Vagina (tissue), 2 donors: ENCODE measurements at places on chromosomes 12 and 14. TPM values are rescaled to one million over a fixed set of nuclear protein-coding genes. Genes with fewer than 3 reads are reported as not detected.

DNA sequence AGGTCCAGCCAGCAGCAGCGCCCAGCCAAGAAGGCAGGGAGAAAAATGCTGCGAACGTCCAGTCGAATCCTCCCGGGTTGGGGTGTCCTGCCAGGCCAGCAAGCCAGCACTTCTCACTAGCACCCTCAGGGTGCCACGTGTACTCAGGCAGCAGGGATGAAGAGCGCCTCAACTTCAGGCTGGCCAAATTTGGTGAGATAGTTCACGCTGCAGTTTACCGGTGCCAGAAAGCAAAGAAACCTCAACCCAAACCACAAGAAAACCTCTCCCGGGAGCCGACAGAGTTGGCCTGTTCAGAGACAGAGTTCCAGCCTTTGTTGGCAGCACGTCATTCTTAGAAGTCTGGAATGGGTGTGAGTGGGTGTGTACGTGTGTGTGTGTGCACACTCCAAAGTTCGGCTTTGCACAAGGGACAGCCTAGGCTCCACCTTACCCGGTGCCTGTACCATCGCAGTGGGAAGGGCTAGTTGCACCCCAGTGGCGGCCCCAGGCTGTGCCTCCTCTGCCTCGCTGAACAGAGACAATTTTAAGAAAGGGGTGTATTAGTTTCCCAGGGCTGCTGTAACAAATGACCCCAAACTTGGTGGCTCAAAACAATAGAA is 42.1 kb downstream of the ELK3 start:
- DNase-seq: no peak

Gene BICDL1
- 71.2 TPM for total RNA-seq

Gene KRT72
- total RNA-seq: not detected

- DNase-seq: no peak
Observed at GRCh38 chr12:63930971-63931370, 86.5 kb downstream of the SRGAP1 start.

DNA sequence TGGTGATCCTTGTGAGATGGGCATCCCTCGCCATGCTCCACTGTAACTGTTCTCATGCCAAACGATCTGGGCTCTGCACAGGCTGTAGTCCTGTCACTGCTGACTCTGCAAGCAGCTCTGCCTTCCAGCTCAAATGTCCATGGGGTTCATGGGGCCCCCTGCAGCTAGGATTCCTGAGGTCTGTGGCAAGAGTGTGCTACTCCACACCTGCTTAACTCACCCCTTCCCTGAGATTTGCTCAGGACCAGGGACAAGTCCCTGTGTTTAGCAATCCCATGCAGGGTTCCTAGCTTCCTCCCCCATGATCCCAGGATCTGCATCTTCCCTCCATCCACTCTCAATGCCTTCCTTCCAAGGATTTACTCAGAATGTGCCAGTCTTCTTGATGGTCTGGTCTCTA is 241.0 kb downstream of the ASCL1 start:
- no peak for DNase-seq

Gene STRAP
- total RNA-seq: 31.9 TPM

Gene KRT71
- total RNA-seq: not detected

GRCh38 chr12:123094349-123095077 is 56.4 kb downstream of the PITPNM2 start:
- DNase-seq: no peak

GRCh38 chr12:131436922-131437705 is 273.8 kb upstream of the SFSWAP start:
- no peak for DNase-seq

- no peak for DNase-seq
Observed at GRCh38 chr14:65745396-65746190, 333.1 kb downstream of the FUT8 start.

DNA sequence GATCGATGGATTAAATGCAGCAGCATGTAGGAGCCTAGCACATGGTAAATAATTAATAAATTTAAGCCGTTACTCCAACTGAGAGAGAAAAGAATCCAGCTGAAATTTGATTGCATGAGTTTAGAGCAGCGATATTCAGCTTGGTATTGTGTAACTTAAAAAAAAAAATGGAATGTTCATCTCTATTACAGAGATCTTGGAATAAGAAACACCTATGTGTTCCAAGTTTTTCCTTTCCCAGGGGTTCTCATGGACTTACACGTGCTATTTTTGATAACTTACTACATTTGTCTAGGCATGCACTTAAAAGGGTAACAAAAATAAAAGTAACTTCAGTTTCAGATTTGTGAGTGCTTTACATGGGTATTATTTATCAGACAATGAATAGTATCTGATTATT is 122.8 kb downstream of the RASSF9 start:
- DNase-seq: no peak

DNA sequence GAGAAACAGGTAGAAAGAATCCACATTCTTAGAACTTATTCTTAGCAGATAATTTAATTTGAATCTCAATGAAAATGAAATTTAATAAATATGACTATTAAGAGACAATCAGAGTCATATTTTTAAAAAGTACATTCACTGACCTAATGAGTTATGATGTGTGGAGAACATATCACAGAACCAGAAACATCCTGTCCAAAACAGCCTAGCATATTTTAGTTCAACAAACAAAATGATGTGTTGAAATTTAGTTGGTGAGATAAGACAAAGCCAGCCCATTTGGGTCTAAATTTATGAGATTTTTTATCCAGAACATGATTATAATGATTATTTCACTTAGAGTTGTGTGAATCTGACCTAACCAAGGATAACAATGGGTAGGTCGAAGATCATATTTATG is 25.8 kb downstream of the GABARAPL1 start:
- DNase-seq: no peak

GRCh38 chr12:79547735-79548609 is 142.8 kb downstream of the PAWR start:
- no peak for DNase-seq

DNA sequence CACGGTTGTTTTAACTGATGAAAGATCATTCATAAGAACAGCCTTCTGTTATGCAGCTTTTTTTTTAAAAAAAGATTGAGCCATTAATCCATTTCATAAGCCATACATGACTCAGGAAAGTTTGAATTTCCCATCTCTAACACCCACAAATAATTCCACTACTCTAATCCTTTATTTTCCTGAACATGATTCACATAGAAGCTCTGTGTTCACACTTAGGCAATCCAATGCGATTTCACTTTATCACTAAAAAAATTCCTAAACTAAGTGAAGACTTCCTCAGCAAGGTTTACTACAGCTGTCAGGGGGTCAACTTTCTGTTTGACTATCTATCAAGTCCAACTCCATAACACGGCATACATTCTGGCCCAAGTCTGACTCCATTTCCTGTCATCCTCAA is 25.9 kb downstream of the PKP2 start:
- DNase-seq: no peak

DNA sequence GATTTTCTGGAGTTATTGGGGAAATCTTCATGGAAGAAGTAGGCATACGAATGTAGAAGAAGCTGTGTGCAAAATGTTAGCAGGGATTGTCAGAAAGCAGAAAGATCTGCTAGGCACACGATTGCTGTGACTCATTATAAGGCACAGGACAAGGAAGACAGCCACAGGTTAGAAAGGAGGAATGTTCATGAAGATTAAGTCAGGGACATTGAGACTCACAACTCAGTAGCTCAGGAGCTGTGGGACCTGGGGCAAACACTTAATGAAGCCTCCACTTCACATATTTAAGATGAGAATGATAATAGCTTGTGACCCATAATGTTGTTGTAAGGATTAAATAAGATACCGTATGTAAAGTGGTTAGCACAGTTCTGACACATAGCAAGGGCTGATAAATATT is 26.6 kb upstream of the RTRAF start:
- DNase-seq: no peak

DNA sequence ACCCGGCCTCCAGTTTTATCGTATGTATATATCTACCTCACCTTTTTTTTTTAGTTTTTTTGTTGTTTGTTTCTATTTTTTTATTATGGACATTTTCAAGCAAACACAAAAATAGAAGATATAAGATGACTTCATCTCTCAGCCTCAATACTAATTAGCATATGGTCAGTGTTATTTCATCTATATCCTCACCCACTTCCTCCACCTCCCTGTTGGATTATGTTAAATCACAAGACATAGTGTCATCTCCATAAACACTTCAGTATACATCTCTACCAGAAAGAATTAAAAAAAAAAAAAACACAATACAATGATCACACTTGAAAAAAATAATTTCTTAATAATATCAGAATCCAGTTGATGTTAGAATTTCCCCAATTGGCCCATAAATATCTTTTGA is 34.9 kb downstream of the RAB35 start:
- no peak for DNase-seq

DNA sequence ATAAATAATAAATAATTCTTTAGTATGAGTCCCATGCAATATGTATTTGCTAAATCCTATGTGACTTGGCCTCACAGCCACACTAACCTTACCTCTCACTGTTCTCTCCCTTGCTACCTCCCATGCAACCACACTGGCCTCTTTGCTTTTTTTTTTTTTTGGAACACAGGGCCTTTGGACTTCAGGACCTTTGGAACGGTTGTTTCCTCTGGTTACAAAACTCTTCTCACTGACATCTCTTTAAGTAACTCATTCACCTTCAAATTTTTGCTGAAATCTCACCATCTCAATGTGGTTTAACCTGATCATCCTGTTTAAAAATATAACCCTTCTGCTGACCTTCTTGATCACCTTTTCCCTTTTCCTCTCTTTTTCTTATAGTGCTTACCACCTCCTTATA is 194.0 kb downstream of the SSPN start:
- no peak for DNase-seq

- DNase-seq: no peak
Observed at GRCh38 chr12:2691345-2692071, 103.3 kb upstream of the FKBP4 start.

DNA sequence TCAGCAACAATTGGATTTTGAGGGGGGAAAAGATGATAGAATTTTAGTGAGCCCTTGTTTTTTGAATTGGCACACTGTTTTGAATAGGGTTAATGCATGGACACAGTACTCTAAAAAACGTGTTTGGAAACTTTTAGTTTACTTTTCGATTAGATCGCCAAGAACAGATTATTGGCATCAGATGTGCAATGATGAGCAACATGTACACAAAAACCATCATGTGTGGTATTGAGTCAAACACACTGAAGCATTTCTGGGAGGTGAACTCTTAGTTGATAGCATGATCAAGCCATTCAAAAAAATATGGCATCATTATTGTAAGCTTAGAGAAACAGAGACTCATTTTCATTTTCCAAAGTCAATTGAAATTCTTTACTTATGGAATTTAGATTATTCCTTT is 329.2 kb downstream of the ADAMTS20 start:
- no peak for DNase-seq

- no peak for DNase-seq
Observed at GRCh38 chr12:117526757-117527478, 165.5 kb upstream of the NOS1 start.

DNA sequence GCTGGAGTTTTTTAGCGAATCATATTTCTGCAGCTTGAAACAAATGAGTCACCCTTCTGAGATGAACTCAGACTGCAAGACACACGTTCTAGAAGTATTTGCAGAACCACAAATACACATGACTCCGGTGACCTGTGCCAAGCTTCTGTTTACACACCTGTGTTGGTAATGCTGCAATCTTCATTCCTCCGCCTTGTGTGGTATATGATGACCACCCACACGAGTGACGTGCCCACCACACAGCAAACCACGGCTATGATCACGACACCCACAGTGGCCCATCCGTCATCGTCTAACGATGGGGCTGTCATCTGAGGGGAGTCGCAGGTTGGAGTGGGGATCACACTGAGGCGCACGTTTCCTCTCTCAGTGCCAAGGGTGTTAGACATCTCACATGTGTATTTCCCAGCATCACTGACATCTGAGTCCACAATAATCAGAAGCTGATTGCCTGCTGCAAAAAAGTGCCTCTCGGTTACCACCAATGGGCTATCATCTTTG is 43.0 kb downstream of the LRIG3 start:
- DNase-seq: no peak

- no peak for DNase-seq
Observed at GRCh38 chr12:48925304-48926011, at the start of gene FKBP11. Gene FKBP11, minus strand, starts transcription at chr12:48925492. Its CDS starts 64 bp downstream, at chr12:48925428.

- no peak for DNase-seq
Observed at GRCh38 chr14:71328183-71328582, 420.9 kb downstream of the PCNX1 start.

Gene KRT73
- total RNA-seq: not detected

GRCh38 chr14:67908052-67908754 is 88.6 kb downstream of the RAD51B start:
- no peak for DNase-seq

Gene CDC42BPB
- 105 TPM for total RNA-seq

- no peak for DNase-seq
Observed at GRCh38 chr12:3493043-3493858, 2.2 kb downstream of the PRMT8 start.

- DNase-seq: no peak
Observed at GRCh38 chr12:49698619-49699545, 8.3 kb downstream of the FMNL3 start.

GRCh38 chr14:59376686-59377085 is 88.5 kb downstream of the GPR135 start:
- no peak for DNase-seq

Gene ALX1
- 2.0 TPM for total RNA-seq

- no peak for DNase-seq
Observed at GRCh38 chr12:68967046-68967445, 34.1 kb upstream of the CPM start.

GRCh38 chr14:31110872-31111271 is 84.7 kb upstream of the STRN3 start:
- DNase-seq: no peak

DNA sequence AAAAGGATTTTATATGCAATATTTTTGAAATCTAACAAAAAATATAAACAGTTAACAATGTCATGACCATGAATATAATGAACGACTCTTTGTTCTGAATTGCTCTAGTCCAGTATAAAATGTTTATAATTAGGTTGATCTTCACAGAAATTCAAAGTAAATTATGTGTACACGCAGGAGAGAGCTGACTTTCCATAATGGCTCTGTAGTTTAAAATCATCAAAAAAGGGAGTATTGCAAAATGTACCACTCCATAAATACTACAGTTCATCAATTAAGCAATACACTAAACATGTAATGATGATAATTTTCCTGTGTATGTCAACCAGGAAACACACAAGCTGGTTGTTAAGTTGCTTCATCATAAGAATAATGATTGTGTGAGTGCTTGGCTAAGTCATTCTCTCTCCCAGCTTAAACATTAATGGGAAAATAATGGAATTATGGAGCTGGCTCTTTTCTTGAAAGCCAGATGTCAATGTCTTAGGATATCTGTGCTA is 189.5 kb upstream of the PLEKHG7 start:
- no peak for DNase-seq

DNA sequence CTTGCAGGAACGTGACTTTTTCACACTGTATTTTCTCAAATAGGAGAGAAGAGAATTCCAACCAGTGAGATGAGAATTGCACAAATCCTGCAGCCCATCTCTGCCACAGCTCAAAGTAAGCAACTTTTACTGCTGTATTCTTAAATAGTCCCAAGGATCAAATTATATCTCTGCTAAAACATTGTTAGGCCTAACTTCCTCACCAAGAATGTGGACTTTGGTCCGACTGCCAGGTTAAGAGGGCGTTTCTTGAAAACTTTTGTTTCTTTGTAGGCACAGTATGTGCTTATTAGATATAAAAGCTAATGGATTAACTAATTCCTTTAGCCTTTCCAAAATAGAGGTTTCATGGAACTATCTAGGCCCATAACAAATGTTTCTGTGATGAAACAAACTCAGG is 61.4 kb upstream of the IFNG-AS1 start:
- DNase-seq: no peak

Gene ZNF664
- 40.5 TPM for total RNA-seq
